Endothelial cell of coronary artery (primary cell): ENCODE measurements at places on chromosomes 6 and 20. TPM values are rescaled to one million over a fixed set of nuclear protein-coding genes. Genes with fewer than 3 reads are reported as not detected.

Gene PPIL6
- total RNA-seq = 0.85 and 0.99 TPM in 2 replicates

Gene CTAGE9
- total RNA-seq = not detected in 2 replicates

Gene THEMIS
- not detected in 2 replicates for total RNA-seq

Gene BPIFA1
- total RNA-seq = not detected in 2 replicates

Gene CFAP206
- 0.18 and 0.19 TPM in 2 replicates for total RNA-seq

Gene C20orf141
- total RNA-seq = not detected in 2 replicates

Gene TCF15
- total RNA-seq = 0.09 and 0.90 TPM in 2 replicates

Gene C6orf141
- total RNA-seq = 11.3 and 13.1 TPM in 2 replicates

Gene FABP7
- total RNA-seq = not detected in 2 replicates
